Activated T-helper 9 cell treated with anti-CD3 and anti-CD28 coated beads, Interleukin-2, amount 50 U/mL, for 16 hours (primary cell): ENCODE measurements at places on chromosomes 7 and 10.

DNA sequence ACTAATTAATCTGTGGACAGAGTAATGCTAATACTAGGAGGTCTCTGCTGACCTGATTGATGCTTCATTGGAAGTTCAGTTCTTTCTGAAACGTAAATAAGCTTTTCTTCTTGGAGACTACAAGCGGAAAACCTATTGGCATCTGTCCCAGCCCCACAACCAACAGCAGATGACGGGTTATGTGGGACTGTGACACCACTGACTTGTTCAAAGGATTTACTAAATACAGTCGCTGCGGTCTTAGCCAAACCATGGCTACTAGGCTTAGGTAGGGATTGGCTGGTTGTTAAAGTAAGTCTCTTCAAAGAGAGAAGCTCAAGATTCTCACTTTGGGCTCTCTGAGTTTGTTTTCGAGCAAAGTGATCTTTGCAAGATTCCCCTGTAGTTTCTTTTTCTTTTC is 68.3 kb downstream of the HYCC1 start:
- DNase-seq, result no peak

DNA sequence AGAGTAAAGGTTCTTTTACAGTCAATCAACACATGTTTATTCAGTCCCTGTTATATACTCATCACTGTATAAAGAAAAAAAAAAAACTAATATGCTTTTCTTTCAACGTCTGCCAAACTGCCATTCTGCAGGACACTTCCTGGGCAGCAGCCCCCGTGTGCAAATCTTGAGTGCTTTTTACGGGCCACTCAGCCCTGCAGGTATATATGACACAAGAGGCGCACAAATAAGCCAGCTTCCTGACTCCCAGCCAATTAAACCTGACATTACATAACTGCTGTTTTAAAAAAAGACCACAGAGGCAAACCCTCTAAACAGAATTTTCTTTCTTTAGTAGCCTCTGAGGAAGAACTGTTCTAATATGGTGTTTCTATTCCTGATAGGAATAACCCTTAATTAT is 263.0 kb upstream of the NEBL start:
- no peak for DNase-seq

- no peak for DNase-seq
These were observed 21.1 kb downstream of the KLLN start for GRCh38 chr10:87842220-87842641.

DNA sequence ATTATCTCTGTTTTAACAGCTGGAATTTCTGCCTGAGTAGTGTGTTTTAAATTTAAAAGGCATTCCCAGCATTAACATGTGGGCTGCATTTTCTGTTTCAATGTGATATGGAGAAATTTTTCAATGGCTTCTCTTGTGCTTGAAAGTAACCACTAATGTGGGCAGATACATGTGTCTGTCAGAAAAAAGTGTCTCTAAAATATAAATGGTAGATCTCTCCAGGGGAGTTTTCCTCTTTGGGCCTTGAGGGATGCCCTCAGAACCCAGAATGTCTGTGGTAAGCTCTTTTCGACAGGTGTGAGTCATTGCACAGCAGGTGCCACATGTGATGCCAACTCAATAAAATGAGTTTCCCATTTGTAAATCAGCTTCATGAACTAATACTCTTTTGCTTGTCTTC is 221.1 kb downstream of the SEMA3E start:
- DNase-seq, result no peak

DNA sequence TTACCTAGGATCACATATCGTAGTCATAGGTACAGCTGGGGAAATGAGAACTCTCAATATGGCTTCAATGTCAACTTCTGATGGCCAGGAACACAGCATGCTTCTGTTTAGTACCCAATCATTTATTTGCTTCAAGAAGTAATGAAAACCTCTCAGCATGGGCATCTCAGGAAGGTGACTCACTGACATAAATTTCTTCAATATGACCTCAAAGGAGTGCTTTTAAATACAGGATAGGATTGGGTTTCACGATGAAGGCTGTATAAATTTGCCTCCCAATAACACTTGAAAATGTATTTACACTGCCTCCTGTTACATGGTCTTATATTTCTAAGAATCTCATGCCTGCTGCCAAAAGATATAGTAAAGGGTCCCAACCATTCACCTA is 15.1 kb downstream of the ITGA8 start:
- no peak for DNase-seq

GRCh38 chr7:1450987-1451386 is 8.3 kb downstream of the MICALL2 start:
- no peak for DNase-seq

GRCh38 chr7:65397730-65398142 is 24.1 kb downstream of the ZNF92 start:
- no peak for DNase-seq

GRCh38 chr10:112826018-112826697 is 123.9 kb upstream of the TCF7L2 start:
- no peak for DNase-seq

GRCh38 chr10:35413985-35414861 is 77.9 kb downstream of the CCNY start:
- DNase-seq, result no peak

DNA sequence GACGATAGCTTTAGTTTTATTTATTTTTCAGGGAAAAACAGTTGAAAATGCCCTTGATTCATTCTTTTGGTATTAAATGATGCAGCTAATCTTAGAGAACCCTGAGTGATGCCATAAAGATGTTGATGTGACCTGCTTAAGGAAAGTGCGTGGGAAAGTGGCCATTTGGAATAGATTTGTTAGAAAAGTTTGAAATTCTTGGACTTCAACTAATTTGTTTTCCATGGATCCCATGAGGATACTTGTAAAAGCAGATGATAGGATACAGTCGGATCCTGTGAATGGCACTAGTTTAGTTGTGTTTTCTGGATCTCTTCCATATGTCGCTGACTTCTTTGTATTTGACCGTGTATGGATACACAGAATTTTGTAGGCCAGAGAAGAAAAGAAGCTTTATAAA is 69.0 kb downstream of the SEPTIN7 start:
- no peak for DNase-seq
